M059J (cell line): ENCODE measurements at places on chromosomes 2 and 18. TPM values are rescaled to one million over a fixed set of nuclear protein-coding genes. Genes with fewer than 3 reads are reported as not detected.
A peak's percentile ranks its signal among the peaks of the same experiment; 100 is the strongest.

POTEF gene
- total RNA-seq = not detected in 2 replicates

- peak; percentile 47 for DNase-seq
Measured at GRCh38 chr2:61770746-61771145, 83.1 kb downstream of the FAM161A start.

DNA sequence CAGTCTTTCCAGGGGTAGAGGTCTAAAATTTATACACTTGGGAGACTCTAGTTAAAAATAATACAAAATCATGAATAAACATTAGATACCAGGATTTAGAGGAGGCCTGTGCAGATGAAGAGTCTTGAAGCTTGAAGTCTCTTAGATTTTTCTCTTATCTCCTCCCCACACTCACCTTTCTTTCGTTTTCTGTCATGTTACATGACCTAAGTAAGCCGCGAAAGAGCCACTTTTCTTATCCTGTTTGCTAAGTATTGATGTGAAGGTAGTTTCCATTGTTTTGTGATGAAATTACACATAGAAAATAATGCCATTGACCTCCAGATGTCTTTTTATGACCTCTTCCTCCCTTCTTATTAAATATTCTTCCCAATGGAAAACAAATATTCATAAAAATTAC, 367.8 kb downstream of the LRRTM1 start:
- no peak for DNase-seq

DNA sequence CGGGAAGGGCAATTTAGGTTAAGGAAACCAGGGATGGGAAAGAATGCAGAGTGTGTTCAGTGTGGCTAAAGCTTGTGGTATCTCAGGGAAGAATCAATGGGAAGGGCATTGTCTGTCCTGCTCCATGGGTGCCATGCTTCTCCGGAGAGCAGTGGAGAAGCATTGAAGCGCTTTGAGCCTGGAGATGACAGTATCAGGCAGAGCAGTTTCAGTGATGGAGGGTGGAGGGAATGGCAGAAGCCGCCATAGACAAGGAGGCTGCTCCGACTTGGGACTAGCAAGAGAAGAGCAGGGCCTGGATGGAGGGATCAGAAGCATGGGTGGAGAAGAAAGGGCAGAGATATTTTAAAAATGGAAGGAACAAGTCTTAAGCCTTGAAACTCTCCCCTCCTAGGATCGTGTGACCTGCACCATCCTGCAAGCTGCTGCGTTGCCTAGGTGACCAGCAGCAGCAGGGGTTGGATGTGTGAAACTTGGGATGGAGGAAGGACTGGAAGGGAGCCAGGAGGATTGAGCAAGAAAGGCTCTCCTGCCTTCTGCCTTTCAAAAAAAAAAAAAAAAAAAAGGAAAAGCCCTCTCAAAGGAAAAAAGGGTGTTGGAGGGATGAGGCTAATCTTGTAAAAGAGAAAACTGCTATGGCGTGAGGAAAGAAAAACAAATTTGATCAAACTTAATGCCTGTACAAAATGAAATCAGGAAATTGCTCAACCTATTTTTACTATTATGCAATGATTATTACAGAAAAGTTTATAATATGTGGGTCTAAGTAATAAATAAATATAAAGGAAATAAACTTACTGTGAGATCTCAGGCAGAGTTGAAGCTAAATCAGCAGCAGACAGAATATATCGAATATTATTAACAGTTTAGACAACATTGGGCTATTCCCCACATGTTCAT, 493.8 kb upstream of the NRP2 start:
- DNase-seq = peak; percentile 28

- peak; percentile 75 for DNase-seq
Measured at GRCh38 chr18:12287684-12288402, 20.2 kb upstream of the TUBB6 start.
